A549 treated with GW870086 at 1 μM for 4 hours (cell line): ENCODE measurements at places on chromosomes 11 and 22. TPM values are rescaled to one million over a fixed set of nuclear protein-coding genes. Genes with fewer than 3 reads are reported as not detected.

Gene DNAJB7
- total RNA-seq, result not detected in 5 replicates

Gene MRPL23
- 144 to 164 TPM (median 156 TPM) in 5 replicates for total RNA-seq

Gene RPS6KB2
- 41.3 to 50.1 TPM (median 47.5 TPM) in 5 replicates for total RNA-seq

Gene ARHGAP8
- total RNA-seq, result 0.96 to 1.9 TPM (median 1.3 TPM) in 5 replicates

Gene OR51G2
- total RNA-seq, result not detected in 5 replicates

Gene SLC25A45
- 11.7 to 16.3 TPM (median 15.2 TPM) in 5 replicates for total RNA-seq

Gene ACR
- total RNA-seq, result 0.11 to 0.14 TPM in 2 of 5 replicates, not detected in the others

Gene TMEM151A
- total RNA-seq, result 2.2 to 4.0 TPM (median 3.7 TPM) in 5 replicates

Gene XBP1
- 54.6 to 63.1 TPM (median 56.8 TPM) in 5 replicates for total RNA-seq

Gene VPS37C
- total RNA-seq, result 14.0 to 18.3 TPM (median 16.9 TPM) in 5 replicates
